ENCODE measurements at places on chromosomes 6 and 20.

DNA sequence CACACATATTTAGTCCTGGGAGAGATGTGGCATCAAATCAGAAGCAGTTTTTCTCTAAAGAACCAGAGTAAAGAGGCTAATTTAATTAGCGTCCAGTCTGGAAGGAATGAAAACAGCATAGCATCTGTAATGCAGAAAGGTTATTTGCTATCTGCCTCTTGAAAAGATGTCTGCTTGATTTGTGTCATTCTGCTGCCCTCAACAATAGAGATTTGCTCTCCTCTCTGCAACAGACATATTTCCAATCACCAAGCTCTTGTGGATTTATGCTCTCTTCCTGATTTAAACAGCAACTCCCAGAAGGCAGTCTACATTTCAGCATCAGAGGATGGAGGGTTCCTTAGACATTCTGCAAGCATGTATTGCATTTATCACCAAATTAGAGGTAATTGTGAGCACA lies 53.5 kb upstream of the AKAP12 start:
- no peak for DNase-seq

DNA sequence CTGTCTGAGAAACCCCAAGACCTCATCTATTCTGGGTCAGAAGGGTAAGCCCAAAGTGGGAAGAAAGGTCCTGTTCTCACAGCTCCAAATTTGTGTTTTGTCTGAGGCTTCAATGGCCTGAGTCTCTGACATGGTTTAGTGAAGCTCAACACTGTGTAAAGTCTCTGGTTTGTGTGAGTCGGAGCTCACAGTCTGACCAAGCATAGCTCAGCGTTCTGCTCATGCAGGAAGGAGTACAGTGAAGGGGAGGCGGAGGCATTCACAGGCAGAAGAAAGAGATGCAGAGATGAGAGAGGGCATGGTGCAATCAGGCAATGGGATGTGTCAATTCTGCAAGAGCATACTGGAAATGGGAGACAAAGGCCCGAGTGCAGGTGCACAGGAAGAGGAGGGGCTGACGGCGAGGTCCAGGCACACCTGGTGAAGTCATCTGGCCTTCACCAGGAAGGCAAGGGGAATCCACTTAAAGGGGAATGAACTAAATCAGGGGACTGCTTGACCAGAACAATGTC lies 463.0 kb upstream of the AGPAT4 start:
- no peak for DNase-seq

DNA sequence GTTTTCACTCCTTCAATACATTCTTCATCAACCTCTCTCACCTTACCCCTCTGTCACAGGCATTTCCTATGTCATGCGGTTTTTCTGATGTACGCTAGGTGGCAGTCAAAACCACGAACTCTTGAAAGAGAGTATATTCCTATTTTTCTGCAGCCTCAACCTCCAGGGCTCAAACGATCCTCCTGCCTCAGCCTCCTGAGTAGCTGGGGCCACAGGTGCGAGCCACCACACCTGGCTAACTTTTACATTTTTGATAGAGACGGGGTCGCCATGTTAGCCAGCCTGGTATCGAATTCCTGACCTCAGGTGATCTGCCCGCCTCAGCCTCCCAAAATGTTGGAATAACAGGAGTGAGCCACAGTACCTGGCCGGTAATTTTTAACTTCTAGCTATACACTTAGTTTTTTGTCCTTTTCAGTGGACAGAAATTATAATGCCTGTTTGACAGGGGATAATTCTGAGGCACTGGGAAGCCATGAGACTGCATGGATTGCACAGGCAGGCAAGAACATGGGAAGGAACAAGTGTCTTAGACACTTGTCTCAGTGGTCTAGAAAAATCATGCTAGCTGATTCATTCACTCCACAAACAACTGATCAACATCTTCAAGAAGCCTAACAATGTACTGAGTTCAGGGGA lies 22.5 kb upstream of the HFE start:
- peak; percentile 31 for DNase-seq

- no peak for DNase-seq
Observed at GRCh38 chr6:112557435-112557834, 210.3 kb downstream of the RFPL4B start.

GRCh38 chr6:151063352-151063751 lies 176.4 kb upstream of the AKAP12 start:
- DNase-seq: no peak

DNA sequence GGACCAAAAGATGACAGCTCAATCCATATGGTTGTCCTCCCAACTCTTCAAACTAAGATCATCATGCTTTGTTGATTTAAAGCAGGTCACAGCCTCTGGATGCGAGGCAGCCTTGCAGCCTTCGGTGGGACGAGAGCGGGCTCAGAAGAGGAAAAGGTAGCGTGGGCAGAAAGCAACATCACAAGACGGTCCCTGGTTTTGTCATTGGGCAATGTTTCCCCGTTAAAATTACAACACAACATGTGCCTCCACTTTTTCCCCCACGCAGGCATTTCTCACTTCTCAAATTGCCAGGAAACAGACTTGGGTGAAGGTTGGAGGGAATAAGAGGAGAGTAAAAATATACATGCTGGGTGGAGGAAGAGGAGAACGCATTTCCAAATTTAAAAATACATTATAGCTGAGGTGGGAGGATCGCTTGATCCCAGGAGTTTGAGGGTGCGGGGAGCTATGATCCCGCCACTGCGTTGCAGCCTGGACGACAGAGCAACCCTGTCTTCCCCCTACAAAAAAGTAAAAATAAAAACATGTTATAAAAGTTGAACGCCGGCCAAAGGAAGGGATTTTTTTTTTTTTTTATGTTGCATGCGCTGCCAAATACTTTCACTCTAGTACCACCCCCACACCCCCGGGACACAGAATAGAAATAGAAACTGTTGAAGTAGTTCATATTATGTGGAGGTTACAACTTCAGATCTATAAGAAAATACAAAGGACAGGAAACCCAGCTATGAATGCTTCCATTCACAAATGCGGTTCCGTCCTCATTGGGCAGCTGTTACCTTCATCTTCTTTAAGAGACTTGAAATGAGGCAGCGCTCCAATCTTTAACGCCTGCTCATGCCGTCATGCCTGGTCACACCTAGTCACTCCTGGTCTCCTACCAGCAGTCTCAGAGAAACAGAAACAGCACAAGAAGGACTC lies 13.9 kb upstream of the NAA20 start:
- no peak for DNase-seq
